Glomerular endothelial cell (primary cell): ENCODE measurements at places on chromosomes 1 and 21. TPM values are rescaled to one million over a fixed set of nuclear protein-coding genes. Genes with fewer than 3 reads are reported as not detected.
A peak's percentile ranks its signal among the peaks of the same experiment; 100 is the strongest.

The KRTAP19-3 gene
- total RNA-seq = not detected in 2 replicates

The FCRL5 gene
- not detected in 2 replicates for total RNA-seq

- DNase-seq = no peak
Observed at GRCh38 chr1:245418077-245418476, 263.3 kb downstream of the KIF26B start.

GRCh38 chr1:174799136-174799479 lies 200.6 kb upstream of the CACYBP start:
- no peak for DNase-seq

DNA sequence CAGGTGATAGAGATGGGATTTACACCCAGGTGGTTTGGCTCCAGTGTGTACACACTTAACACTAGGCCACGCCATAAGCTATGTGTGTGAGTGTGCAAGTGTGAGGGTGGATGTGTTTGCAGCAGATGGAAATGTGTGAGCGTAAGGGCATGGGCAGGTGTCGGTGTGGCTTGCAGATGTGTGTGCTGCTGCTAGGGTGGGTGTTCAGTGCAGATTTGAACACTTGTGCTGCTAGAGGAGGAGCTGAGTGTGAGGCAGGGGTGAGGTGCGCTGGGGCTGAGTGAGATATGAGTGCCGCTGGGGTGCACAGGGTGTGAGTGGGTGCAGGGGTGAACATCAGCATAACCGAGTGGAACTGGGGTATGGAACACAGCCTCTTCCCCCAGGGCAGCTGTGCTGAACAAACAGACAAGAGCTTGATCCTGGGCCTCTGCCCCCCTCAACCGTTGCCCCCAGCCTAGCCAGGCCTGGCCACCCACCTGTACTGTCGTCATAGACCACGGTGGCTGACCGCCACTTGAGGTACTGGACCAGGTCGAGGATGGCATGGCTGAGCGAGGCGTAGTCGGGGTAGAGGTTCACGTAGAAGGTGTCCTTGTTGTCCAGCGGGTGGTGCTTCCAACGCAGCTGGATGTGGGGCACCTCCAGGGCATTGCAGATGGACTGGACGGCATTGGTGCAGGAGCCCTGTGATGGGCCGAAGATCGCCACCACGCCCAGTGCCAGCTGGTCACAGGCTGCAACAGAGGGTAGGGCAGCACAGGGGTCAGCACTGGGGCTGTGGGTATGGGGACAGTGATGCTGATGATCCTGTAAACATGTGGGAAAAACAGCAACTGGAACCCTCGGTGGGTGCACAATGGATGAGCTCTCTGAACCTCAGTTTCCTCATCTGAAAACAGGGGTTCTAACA lies 153.9 kb downstream of the GRIK3 start:
- DNase-seq = no peak

DNA sequence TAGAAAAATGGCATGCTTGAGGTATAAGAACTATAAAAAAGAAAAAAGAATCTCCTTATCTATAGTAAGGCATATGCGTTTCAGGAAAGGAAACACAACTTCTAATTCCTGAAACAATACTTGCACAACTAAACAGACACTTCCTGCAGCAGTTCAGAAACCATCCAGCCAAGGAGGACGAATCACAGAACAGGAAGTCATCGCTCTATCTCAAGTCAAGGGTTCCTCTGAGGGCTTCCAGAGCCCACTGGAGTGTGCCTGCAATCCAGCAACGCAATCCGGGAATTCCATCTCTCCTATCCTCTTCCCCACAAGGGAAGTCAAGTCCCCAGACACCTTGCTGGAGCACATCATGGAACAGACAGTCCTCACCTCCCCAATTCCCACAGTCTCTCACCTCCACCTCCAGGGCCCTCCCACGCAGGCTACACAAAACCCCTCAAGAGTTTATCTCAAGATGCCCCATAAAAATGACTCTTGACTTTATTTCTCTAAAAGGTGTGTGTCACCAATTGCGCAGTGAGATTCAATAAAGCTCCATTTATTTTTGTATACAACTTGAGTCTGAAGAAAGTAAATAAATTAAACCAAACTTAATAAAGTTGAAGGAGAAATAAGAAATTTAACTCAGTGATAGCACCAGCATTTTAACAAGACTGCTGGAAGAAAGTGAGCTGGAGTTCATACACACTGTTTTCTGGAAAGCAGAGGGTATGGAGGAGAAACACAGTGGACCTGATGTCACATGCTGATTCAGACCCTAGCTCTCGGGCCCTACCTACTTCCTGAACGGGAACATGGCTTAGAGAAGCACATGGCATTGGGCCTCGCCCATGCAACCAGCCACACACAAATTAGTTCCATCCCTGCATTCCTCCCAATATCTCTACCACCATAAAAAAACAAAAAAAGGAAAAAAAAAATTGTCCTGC lies 39.9 kb downstream of the SIPA1L2 start:
- DNase-seq = no peak

GRCh38 chr1:242788771-242789170 lies 264.3 kb upstream of the PLD5 start:
- DNase-seq = no peak

DNA sequence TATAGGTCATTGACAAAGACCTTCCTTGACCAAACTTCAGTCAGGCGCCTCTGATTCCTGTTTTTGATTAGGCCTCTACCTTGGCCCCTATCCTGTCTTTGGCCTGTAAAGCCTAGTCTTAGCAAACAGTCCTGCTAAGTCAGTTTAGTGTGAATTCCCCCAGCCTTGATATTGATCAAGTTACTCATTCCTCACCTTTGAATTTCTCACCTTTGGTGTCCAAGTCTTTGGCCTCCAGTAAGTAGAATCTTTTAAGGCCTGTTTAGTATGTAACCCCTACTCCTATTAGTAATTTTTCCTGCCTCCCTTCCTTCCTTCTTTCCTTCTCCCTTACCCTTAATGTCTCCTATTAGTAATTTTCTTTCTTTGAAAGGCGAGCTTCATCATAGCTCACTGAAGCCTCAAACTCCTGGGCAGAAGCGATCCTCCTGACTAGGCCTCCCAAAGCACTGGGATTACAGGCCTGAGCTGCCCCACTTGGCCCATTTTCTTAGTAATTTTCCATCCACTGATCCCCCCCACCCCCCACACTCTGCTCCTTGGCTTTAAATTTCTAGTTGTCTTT lies 13.0 kb upstream of the ZNF692 start:
- DNase-seq = no peak

- DNase-seq = no peak
Observed at GRCh38 chr1:22784737-22785136, 74.1 kb downstream of the EPHB2 start.

DNA sequence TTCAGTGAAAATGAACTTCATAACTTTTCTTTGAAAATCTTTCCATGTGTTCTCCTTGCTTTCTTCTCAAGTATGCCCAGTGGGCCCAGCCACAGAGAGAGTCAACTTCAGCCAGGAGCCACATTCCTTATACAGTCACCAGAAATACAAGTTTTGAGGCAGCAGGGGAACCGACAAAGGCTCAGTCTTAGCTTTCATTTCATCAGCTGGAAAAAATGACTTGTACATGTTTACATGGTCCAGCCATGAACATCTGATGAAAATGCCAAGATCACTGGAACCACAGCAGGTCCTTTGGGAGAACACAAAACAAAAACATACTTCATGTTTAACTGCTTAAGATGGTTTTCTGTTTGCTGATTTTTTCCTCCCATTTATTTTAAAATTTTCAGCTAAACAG lies 72.5 kb downstream of the SYDE2 start:
- DNase-seq = no peak

- no peak for DNase-seq
Observed at GRCh38 chr1:3211582-3212375, 142.8 kb downstream of the PRDM16 start.

DNA sequence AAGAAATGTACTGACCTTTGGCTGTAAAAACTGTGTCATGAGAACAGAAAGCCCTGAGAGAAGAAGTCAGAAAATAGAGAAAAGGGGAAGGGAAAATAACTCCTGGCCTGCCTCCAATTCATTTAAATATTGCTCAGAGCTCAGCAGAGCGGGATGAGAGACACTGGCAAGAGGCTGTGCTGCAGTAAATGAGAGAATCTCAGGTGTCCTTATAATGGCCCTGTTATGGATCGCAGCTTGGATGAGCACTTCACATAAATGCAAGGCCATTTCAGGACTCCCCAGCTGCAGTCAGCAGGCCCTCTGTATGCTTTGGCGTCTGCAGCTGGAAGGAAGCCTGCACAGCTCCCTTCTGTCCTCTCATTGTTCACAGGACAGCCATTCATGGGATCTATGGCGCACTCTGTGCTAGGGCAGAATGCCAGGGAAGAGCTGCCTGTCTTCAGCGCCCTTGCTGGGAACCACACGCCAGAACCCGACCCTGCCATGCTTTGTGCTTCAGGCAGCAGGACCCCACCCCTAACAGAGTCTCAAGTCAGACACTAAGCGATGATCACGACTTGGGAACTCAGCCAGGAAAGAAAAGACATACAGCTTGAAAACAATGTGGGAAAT lies 20.7 kb upstream of the ABCB10 start:
- peak; percentile 29 for DNase-seq

DNA sequence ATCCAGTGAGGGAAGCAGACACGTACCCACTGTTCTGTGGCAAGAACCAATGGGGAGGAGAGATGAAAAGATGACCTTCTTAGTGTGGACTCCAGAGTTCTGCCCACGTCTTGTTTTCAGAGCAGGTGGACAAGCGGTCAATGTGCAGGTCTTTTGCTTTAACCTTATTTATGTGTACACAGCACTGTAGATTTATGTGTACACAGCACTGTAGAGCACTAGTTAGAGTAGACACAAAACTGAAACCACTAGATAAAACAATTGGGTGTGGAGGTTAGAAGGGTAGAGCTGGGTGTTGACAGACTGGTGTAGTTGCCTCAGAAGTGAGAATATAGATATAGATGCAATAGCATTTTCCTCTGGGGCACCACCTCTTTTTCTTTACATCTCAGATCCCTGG lies 150.0 kb downstream of the MAGI3 start:
- DNase-seq = no peak

- no peak for DNase-seq
Observed at GRCh38 chr1:6245869-6246496, 2.0 kb downstream of the HES3 start.

GRCh38 chr1:20160034-20160433 lies 20.9 kb downstream of the PLA2G2F start:
- no peak for DNase-seq

GRCh38 chr1:162285149-162285561 lies 91.5 kb downstream of the SPATA46 start:
- DNase-seq = no peak

DNA sequence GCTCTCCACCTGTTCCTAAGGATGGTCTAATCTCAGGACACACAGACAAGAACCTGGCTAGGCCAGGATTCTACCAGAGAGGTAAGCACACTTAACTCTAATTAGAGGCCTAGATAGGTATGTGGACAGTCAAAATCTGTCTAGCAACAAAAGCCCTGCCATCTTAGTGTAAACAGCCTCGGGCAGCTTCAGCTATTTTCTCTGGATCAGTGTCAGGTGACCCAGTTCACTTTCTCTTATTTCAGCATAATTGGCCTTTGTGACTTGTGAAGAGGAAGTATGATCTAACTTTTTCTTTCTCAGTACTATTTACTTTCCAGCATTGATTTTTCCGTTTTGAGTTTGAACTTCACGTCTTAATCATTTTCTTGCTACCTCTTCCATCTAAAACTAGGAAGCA lies 217.7 kb downstream of the CRB1 start:
- no peak for DNase-seq

- no peak for DNase-seq
Observed at GRCh38 chr1:53658489-53659230, 80.3 kb downstream of the GLIS1 start.

DNA sequence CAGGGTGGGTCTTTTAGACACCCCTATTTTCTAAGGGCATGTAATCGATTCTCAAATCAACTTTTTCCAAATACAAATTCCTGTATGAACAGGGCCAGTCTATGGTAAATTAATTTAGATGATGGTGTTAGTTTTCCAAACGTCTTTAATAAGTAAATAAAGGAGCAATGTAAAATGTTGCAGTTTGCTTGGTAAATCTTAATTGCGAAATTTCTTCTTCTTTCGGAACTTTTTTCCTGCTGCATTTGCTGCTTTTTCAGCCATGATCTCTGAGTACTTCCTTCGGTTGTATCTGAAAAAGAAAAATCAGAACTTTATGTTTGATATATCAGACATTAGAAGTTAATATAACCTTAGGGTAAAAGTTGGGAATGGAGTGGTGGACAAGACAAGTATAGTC lies 9.4 kb downstream of the DNTTIP2 start:
- no peak for DNase-seq

GRCh38 chr1:174871886-174872285 lies 127.9 kb upstream of the CACYBP start:
- DNase-seq = no peak

DNA sequence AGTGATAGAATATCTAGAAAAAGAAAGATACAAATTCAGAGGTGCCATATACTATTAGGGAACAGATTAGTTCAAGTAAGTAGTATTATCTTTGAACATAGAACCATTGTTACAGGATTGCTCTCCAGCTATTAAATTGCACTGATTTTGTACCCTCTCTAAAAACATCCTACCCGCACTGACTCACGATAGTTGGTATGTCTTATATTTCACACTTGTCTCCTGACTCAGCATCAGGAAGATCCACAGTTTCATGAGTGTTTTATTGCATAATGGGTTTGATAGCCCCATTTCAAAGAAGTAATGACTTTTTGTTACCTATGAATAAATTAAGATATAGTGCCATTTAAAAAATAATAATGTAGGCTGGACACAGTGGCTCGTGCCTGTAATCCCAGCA lies 6.0 kb downstream of the TATDN3 start:
- no peak for DNase-seq

GRCh38 chr1:64750875-64751274 lies 6.0 kb downstream of the RAVER2 start:
- no peak for DNase-seq

DNA sequence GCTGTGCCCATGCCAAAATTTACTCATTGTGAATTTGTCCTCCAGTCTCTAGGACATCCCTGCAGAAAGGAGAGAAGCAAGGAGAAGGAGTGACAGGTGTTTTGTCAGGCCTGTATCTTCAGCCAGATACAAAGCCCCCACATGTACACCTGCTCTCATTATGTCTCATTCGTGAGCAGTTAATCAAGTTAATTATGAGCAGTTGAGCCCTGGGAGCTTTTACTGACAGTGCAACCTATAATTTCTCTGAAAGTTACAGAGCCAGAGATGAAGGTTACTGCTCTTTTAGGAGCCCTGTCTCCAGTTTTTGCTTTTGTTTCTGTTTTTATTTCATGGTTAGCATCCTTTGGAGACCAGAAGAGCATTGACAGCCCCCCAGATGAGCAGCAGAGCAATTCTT lies 5.0 kb upstream of the ILDR2 start:
- no peak for DNase-seq

DNA sequence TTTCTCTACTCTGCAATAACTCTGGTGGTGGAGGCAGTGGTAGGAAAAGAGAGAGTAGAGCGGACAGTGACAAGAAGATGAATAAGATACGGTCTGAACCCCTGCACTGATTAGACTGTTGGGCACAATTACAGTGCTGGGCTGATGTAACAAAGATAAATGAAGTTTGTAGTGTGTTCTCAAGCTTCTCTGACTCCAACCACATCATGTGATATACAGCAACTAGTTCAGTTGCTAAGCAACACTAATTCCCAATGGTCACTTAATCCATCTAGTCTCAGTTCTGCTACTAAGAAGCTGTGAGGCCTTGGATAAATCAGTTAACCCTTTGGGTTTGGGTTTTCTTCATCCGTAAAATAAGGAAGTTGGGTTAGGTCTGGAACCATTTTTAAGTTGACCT lies 17.3 kb downstream of the DDR2 start:
- no peak for DNase-seq
